NCI-H2107 (cell line): ENCODE measurements at places on chromosomes 13 and 19.

DNA sequence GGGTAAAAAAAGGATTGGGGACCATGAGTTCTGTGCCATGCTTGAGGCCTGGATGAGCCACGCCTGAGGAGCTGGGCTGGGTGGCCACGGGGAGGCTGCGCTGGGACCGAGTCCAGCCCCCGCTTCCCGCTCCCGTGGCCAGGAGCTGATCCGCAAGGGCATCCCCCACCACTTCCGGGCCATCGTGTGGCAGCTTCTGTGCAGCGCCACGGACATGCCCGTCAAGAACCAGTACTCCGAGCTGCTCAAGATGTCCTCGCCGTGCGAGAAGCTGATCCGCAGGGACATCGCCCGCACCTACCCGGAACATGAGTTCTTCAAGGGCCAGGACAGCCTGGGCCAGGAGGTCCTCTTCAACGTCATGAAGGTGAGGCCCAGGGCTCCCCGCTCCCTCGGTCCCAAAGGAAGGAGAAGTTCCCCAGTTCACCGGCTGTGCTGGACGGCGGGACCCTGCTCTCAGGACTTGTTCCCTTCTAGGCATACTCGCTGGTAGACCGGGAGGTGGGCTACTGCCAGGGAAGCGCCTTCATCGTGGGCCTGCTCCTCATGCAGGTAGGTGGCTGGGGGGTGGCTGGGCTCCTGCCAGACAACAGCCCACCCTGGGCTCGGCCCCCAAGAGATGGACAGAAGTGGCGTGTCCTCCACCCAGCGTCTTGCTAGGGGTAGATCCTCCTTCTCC lies 18.9 kb downstream of the EVI5L start:
- no peak for DNase-seq

- DNase-seq, result no peak
These were observed 97.2 kb upstream of the EDNRB start for GRCh38 chr13:78015782-78016181.

DNA sequence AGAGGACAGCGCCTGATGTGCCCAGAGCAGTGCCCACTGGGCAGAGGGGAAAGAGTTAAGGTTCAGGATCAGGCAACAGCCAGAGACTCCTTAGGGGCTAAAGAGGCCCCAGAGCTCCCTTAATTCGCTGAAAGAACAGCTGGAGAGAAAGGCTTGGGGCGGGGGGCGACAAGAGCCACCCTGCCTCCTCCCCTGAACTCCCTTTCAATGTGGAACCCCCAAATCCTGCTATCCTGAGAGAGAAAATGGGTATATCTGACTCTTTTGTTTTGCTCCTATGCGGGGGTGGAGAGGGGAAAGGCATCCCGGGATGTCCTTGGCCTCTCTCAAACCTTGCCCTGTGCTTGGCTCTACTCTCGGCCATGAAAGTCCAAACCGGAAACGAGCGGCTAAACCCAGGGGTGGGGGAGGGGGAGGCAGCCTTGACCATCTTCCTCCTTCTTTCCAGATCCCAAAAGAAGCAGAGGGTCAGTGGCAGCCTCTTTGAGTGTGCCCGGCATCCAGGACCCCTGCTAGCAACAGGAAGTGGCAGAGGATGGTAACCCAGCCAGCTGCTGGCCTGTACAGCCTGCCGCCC lies 4.7 kb downstream of the PRKACA start:
- DNase-seq, result no peak

DNA sequence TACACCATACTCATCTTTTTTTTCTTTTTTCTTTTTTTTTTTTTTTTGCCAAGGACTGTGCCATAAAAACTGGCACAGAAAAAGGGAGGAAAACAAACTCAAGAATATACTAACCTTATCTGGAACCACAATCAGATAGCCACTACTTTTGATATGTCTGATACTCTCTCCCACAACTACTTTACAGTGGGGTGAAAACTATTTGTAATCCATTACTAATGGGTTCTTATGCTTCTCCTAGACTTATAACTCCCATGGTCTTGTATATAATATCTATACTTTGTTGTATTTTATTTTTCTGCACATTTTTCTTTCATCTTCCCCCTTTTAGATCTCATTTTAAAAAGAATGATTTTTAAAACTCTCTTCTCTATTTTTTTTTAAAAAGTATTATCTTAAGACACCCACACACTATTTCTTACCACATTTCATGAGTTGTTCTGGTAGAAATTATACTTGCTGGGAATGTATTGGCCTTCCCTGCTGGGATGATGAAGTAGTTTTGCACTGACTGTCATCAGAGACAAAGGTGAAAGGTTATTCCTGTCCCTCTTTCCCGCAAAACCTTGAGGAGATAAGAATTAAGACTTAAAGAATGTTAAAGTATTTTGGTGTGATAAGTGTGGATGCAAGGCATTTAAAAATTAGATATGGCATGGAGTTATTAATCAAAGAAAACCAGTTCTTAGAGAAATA lies 146.7 kb upstream of the KLF12 start:
- DNase-seq, result no peak

- no peak for DNase-seq
These were observed 11.8 kb downstream of the COL4A2 start for GRCh38 chr13:110318920-110319319.

GRCh38 chr19:50647879-50648615 lies 1.2 kb upstream of the C19orf81 start:
- DNase-seq, result no peak

- DNase-seq, result no peak
These were observed 117.2 kb downstream of the UBL3 start for GRCh38 chr13:29733147-29733611.

GRCh38 chr13:98339684-98340425 lies 162.8 kb upstream of the RNF113B start:
- no peak for DNase-seq

- no peak for DNase-seq
These were observed 126.7 kb upstream of the MRI1 start for GRCh38 chr19:13637664-13638063.

DNA sequence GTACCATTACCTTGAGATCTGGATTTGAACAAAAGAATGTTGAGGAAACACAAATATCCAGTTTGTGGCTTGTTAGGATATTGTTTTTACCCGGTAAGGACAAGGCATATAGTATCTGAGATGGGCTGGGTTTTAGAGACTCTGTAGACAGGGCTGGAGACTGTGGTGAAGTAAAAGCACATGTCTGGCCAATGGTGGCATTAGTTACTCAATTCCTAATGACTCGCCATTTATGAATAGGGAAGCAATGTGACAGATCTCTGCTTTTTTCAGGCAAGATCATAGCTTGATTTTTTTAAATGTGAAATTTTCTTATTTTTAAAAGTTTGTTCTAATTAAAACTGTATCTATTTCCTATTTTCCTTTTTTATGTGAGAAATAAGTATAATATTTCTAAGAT lies 371.1 kb upstream of the SPRY2 start:
- no peak for DNase-seq

DNA sequence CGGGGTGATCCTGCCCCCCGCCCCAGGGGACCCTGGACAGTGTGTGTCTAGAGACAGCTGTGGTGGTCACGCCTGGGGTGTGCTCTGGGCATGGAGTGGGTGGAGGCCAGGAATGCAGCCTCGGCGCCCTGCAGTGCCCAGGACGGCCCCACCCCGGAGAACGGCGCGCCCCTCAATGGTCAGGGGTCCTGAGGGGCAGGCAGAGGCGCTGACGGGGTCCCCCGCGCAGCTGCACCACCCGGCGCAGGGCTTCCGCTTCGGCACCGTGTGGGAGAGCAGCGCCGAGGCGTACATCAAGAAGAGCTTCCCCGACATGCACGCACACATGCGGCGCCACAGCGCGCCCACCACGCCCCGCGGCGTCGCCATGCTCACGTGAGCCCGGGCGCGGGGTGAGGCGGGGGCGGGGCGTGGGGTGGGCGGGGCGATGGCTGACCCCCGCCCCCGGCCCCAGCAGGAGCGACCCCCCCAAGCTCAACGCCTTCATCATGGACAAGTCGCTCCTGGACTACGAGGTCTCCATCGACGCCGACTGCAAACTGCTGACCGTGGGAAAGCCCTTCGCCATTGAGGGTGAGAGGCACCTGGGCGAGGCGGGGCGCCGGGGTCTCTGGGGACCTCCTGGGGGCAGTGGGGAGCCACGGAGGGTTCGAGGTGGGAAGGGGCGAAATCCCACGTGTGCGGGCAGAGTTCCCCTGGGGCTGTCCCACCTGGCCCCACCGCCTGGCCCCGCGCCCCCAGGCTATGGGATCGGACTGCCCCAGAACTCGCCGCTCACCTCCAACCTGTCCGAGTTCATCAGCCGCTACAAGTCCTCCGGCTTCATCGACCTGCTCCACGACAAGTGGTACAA lies 7.4 kb downstream of the GRIN3B start:
- DNase-seq, result no peak

GRCh38 chr13:35347679-35348205 lies 128.7 kb downstream of the MAB21L1 start:
- DNase-seq, result no peak

DNA sequence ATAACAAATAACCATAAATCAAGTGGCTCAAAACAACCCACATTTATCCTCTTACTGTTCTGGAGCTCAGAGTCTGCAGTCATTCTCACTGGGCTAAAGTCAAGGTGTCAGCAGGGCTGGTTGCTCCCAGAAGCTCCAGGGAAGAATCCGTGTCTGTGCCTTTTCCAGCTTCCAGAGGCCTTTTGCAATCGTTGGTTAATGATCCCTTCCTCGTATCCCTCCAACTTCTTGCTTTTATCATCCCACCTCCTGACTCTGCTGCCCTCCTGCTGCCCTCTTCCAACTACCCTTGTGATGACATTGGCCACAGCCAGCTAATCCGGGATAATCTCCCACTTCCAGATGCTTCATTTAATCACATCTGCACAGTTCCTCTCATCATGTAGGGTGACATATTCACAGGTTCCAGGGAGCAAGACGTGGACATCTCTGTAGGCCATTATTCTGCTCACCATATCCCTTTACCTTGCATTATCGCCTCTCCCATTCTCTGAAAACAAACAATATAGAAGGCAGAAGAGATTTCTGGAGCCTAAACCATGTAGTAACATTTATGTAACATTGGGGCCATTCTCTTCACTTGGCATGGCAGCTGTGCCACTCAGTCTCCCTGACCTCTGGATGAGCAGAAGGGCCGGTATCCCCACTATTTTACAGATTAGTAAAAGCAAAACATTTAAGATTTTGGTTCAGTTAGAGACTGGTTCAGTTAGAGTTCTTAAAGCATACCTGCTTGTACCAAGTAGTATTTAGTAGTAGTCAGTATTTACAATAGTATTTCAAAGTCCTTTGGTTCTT lies 53.5 kb downstream of the RFC3 start:
- no peak for DNase-seq

- no peak for DNase-seq
These were observed 471.7 kb downstream of the EFNB2 start for GRCh38 chr13:106063591-106064313.

GRCh38 chr13:35765366-35765765 lies 288.9 kb upstream of the MAB21L1 start:
- DNase-seq, result no peak

GRCh38 chr13:34246511-34246910 lies 428.6 kb downstream of the RFC3 start:
- DNase-seq, result no peak

GRCh38 chr13:80469853-80470381 lies 129.0 kb upstream of the SPRY2 start:
- DNase-seq, result no peak

DNA sequence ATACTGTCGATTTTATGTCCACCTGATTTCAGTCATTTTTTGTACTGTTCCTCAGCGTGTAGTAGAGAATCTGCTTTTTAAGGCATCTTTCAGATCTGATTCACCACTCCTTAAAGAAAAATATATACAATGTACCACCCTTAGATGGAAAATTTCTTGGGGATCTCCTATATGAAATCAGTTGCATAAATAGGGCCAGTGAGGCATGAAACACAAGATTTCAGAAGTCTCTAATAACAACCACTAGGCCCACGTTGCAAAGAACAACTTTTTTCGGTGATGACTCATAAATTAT lies 1.4 kb downstream of the USP12 start:
- no peak for DNase-seq

GRCh38 chr13:48255954-48256353 lies 22.9 kb downstream of the ITM2B start:
- no peak for DNase-seq

- DNase-seq, result no peak
These were observed at the start of gene C5AR2 for GRCh38 chr19:47331931-47332547. TSS of gene C5AR2 (plus strand) at chr19:47332175. CDS start at chr19:47340800, 8,625 bp downstream.
